Endodermal cell (in vitro differentiated cells): ENCODE measurements at places on chromosomes 3 and 15.

DNA sequence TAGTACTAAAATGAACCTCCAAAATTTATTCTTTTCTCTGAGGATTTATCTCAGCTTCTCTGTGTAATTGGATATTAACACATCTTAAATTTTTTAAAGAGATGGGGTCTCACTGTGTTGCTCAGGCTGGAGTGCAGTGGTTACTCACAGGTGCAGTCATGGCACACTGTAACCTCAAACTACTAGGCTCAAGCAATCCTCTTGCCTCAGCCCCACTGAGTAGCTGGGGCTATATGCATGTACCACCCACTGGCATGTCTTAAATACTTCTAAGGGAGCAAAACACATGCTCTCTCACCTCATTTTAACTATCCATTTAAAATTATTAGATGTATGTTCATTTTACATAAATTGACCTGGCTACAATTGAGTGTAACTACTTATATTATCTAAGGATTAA is 11.3 kb upstream of the TMEM87A start:
- no peak for DNase-seq

- DNase-seq = no peak
Measured at GRCh38 chr3:141877911-141878310, 1.5 kb downstream of the ATP1B3 start.

GRCh38 chr3:63508305-63508704 is 144.2 kb upstream of the SNTN start:
- DNase-seq = no peak

GRCh38 chr3:177377166-177377565 is 179.9 kb upstream of the TBL1XR1 start:
- DNase-seq = no peak
